ENCODE measurements at places on chromosomes 6 and 20.

- no peak for DNase-seq
These were observed 48.7 kb downstream of the SYNE1 start for GRCh38 chr6:152588456-152588855.

DNA sequence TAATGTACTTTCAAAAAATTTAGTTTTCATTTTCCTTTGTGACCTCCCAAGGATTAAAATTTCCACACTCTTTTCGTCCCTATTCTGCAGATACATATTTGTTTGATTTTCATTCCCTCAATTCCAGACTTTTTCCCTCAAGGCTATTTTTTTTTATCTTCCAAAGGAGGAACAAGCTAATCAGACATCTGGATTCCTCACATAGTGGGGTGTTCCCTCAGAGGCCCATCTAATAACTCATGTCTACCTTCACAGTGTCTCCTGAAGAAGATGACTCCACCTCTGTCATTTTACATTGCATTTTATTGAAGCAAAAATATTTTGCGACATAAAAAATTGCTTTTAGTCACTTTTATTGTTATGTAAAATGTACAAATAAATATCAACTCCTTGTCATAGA lies 122.2 kb downstream of the RFPL4B start:
- DNase-seq, result no peak

DNA sequence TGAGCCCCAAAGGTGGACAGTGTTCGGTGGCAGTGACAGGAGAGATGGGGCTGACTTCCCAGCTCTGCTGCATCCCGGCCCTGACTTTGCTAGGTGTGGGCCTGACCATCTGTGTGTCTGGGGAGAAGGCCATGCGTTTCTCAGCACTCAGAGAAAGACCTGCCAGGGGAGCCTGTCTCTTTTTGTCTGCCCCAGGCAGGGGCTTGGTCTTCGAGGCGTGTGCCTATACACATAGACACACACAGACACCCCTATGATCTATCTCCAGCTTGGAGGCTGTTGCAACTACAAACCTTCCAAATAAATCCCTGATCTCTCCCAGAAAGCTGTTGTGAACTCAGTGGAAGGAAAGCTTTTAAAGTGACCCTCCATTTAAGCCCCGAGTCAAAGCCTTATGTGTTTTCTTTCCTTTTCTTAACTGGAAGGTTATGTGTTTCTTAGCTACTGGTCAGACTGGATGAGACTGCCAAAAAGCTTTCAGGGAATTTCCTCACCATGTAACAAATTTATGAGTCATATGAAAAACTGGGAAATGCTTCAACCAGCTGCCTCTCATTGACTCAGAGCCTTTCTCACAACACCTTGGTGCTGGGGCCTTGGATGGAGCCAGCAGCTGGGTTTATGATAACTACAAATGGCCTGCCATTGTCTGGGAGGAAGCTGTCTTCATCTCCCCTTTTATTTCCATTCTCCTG lies 102.6 kb downstream of the CDC5L start:
- DNase-seq, result no peak

GRCh38 chr6:18444111-18444510 lies 57.0 kb downstream of the RNF144B start:
- no peak for DNase-seq

DNA sequence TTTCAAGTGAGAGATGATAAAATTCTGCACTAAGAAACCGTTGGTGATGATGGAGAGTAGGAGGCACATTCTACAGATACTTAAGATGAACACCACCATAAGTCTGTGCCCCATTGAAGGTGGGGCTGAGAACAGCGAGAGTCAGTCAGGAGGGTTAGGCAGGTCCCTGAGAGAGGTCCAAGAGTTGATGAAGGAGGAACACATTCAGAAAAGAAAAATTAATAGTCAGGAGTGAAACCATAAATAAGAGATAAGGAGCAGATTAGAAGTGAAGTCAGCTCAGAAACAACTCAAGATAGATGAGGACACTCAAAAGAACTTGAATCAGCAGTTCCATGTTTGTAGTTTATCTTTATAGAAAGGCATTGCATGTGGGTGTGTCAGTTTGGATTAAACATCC lies 727.2 kb upstream of the MARCKS start:
- no peak for DNase-seq

- DNase-seq, result no peak
These were observed 258.1 kb downstream of the UTRN start for GRCh38 chr6:144543006-144543871.

- DNase-seq, result no peak
These were observed 539.7 kb upstream of the MARCKS start for GRCh38 chr6:113317442-113317841.

- no peak for DNase-seq
These were observed 25.3 kb downstream of the MBOAT1 start for GRCh38 chr6:20186981-20187380.

DNA sequence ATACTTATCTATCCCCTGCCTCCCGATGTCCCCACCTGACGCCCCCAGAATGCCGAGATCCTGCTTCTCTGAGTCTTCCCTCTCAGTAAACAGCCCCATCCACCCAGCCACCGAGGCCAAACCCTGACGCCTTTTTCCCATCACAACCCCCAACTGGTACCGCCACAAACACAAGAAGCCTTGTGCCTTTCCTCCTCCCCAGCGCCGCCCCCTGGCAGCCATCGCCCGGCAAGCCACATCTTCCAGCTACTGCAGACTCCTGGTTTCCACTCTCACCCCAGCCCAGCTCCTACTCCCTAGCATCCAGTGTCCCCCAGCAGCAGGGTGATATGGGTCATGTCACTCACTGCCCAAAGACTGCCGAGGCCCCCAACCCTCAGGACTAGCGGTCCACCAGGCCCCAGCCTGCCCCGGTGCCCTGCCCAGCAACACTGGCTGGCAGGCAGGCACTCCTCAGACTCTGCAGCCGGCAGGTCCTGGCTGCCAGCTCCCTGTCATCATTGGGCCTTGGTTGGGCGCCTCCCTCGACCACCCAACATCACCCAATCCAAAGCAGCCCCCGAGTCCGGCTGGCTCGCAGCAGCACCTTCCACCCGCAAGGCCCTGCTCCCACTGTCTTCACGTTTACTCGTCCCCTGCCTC lies 11.2 kb downstream of the TCFL5 start:
- no peak for DNase-seq

GRCh38 chr6:40349123-40349900 lies 237.9 kb downstream of the LRFN2 start:
- DNase-seq, result no peak

GRCh38 chr6:137681445-137682009 lies 185.5 kb upstream of the TNFAIP3 start:
- no peak for DNase-seq

DNA sequence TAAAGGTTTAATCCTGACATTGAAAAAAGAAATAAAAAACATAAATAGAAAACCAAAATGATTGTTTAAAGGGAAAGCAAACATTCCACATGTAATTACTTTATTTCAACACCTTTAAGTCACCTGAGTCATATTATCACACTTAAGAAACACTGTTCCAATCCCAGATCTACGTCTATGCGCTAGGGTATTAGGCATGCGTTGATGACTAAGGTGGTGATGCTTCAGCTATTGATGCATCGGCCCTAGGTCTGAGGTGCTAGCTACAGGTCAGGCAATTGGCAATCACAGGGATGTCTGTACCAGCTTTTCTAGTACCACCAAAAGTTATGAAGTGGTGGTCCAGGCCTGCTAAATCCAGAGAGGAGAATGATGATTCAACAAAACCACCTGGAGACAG lies 97.7 kb upstream of the BCLAF1 start:
- DNase-seq, result no peak

GRCh38 chr6:158002249-158002950 lies 20.7 kb downstream of the SYNJ2 start:
- DNase-seq, result no peak
